ENCODE measurements at places on chromosomes 7 and 10.

GRCh38 chr7:135798095-135798494 lies 49.5 kb upstream of the FAM180A start:
- DNase-seq: no peak

GRCh38 chr10:76333326-76333725 lies 901.9 kb downstream of the LRMDA start:
- peak; percentile 78 for DNase-seq

DNA sequence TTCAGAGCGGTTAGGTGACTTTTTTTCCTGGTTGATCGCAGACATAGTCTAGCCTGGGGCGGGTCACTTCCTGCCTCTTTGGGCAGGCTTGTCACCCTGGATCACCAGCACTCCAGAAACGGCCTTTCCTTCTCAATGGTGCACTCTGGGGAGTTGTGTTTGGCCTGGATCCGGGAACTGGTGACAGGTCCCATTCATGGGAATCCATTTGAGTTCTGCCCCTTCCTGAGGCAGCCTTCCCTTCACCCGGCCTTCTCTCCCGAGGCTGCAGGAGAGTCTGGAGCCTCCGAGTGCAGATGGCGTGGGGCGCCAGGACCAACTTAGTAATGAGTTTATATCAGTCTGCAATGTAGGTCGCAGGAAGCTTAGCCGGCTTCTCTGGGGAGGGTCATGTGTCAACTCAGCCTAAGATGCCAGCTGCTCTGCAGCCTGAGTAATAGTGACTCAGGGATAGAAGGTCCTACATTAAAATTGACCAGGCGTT lies 54.2 kb downstream of the TACR2 start:
- DNase-seq: peak; percentile 45

GRCh38 chr10:130726996-130727725 lies 584.4 kb downstream of the TCERG1L start:
- DNase-seq: no peak

DNA sequence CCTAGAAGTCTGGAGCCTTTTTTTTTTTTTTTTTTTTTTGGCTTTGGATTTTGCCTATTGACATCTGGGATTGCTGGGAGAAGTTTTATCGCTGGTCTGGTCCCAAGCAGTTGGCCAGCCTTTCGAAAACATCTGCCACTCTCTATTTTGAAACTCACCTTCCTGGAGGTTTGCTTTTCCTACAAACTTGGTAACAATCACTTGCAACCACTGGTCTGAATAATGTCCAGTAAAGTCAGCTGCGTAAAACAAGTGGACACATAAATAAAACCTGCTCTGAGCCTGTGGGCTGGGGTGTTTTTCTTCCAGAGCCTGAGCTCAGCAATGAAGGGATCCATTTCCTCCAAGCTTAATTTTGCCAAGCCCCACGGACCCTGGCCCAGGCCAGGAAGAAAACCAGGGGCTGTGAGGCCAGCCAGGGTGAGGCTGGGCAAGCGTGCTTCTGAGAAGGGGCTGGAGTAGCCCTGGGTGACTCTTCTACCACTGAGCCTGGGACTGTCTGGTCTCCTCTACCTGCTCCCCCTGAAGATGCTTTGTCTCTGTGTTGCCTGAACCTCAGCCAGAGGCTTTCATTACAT lies 202.2 kb downstream of the GFRA1 start:
- no peak for DNase-seq

- peak; percentile 52 for DNase-seq
Observed at GRCh38 chr7:31443457-31443856, 70.4 kb upstream of the ITPRID1 start.

- DNase-seq: no peak
Observed at GRCh38 chr10:4343873-4344272, 482.1 kb upstream of the AKR1E2 start.

GRCh38 chr10:31940839-31941653 lies 12.4 kb upstream of the ARHGAP12 start:
- DNase-seq: peak; percentile 54

DNA sequence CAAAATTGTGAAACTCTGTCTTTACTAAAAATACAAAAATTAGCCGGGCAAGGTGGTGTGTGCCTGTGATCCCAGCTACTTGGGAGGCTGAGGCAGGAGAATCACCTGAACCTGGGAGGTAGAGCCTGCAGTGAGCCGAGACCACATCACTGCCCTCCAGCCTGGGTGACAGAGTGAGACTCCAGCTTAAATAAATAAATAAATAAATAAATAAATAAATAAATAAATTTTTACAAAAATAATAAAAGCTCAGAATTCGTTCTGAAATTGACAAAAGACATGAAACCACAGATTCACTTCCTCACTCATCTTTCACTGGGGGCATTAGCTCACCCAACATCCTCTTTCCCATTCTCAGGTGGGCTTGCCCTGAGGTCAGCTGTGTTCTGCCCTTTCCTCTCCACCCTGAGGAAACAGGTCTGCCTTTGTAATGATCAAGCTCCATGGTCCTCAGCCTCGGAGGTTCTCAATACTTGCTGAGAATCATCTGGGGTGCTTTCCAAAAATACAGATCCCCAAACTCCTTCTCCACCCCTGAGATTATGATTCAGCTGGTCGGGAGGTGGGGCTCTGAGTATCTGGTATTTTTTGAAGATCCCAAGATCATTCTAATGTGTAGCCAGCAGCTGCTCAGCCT lies 29.2 kb upstream of the APBB1IP start:
- DNase-seq: no peak

GRCh38 chr7:48971173-48971572 lies 46.8 kb downstream of the CDC14C start:
- no peak for DNase-seq

- peak; percentile 52 for DNase-seq
Observed at GRCh38 chr7:48035301-48035966, at the start of gene C7orf57. C7orf57 (plus strand) TSS chr7:48035543; CDS start chr7:48036309, 766 bp downstream.

- DNase-seq: no peak
Observed at GRCh38 chr10:98417973-98418664, 3.1 kb upstream of the PYROXD2 start.

- DNase-seq: no peak
Observed at GRCh38 chr10:118256825-118257570, 85.1 kb downstream of the FAM204A start.

DNA sequence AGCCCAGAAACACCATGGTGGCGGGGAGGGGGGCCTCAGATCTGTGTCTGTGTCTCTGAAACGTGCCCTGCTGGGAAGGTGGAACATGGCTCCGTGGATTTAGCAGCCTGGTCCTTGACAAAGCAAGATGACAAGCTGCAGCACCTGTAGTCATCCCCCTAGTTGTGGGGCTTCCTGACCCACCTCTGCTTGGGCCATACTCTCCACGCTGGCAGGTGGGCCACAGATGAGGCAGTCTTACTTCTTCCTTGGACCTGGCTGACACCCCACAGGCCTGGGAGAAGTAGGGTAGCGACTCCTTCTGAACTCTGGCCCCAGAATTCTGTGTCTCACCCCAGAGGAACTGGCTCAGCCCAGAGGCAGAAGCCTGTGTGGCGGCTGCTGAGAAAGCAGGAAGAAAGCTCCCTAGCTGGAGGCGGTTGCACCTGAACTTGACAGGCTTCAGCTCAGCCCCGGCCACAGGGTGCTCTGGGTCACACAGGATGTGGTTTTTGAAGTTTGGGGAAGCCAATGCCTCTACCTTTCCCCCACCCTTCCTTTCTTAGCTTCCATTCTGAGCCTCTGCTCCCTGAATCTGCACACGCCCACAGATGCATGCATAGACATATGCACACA lies 113.9 kb downstream of the ABLIM1 start:
- no peak for DNase-seq

- no peak for DNase-seq
Observed at GRCh38 chr10:101576211-101576863, 11.7 kb downstream of the POLL start.

GRCh38 chr7:12269100-12269895 lies 58.2 kb downstream of the TMEM106B start:
- DNase-seq: no peak

DNA sequence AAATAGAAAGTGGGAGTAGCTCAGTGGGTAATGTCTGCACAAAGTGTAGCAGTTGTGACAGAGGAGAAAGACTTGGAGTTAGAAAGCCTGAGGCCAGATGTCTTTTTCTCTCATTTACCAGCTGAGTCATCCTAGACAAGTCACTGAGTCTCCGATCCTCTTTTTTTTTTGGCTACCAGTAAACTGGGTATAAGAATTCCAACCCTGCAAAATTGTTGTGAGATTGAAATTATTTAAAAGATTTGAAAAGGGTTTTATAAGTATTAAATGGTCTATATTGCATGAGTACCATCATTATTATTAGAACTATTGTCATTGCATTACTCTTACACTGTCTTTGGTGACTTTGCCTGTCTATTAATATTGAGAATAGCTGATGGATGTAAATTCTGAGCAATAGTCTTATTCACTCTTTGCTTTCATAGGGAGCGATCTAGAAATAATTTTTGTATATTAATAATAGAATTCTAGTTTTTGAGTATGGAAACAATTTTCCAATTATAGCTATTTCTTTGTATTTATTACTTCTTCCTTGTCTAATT lies 74.0 kb downstream of the ARID5B start:
- DNase-seq: peak; percentile 64

- no peak for DNase-seq
Observed at GRCh38 chr10:112362833-112363232, 11.1 kb upstream of the ACSL5 start.

DNA sequence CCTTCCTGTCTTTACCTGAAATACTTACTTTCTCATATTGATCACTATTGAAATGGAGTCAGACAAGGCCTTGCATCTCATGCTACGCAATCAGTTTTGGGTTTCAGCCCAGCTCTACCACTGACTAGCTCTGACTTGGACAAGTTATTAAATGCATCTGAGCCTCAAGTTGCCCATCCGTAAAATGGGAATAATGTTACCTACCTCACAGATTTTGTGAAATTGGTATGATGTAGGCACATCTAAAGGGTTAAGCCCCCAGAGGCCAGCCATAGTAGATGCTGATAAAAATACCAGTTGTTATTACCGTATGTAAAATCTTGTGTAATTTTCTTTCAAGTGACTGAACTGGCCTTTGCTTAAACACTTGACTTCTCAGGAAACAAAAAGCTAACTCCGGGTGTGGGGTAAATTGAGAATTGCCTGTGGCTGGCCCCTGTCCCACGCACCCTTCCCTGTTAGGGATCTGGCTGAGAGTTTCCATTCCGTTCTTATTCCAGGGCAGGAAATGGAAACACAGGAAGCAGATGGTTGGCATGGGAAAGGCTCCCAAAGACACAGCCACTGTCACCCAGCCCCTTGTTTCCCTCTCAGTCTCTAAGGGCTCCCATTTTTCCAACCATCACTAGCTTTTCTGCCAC lies 7.5 kb downstream of the DUSP5 start:
- DNase-seq: no peak

- no peak for DNase-seq
Observed at GRCh38 chr10:70510453-70510852, 31.9 kb downstream of the PALD1 start.

- no peak for DNase-seq
Observed at GRCh38 chr10:52486840-52487611, 172.9 kb downstream of the DKK1 start.

DNA sequence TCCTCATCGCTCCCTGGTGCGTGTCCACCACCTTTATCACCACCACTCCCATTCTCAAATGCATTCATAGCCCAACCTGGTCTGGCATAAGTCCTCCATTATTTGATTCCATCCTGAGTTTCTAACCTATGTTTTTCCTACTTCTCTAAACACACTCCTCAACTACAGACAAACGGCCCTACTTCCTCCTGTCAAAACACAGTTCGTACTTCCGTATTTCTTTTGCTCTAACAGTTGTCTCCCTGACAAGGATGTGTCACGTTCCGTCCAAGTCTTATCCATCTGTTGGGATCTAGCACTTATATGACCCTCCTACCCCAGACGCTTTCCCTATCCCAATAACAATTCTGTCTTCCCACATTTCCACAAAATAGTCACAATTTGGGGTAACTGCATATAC lies 46.8 kb downstream of the DOCK4 start:
- DNase-seq: no peak

DNA sequence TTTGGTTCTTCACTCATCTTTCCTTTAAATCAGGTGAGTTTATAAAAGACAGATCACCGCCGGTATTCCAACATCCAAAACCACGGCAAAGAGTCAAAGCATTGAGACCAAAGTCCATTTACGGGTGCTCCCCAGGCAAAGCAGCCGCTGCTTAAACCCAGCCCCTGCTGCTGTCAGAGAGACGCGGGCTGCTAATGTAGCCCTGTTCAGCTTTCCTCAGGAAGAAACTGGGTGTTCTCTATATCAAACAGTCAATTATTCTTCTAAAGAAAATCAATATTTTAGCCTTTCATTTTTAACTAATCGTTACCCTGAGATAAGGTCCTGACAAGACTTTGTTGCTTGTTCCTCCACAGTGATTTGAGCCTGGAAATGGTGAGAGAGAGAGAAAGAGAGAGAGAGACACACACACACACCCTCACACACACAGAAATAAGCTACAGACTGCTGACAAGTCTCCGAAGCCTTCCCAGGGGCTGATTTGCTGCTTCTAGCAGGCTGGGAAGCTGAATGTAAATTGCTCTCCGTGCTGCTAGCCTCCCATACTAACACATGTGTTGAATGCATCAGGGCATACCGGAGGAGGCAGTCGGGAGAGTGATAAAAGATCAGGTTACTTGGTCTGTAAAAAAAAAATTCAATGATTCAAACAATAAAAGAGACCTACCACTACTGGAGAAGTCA lies 183.0 kb upstream of the ANK3 start:
- no peak for DNase-seq

GRCh38 chr7:10874666-10875065 lies 99.0 kb upstream of the PHF14 start:
- no peak for DNase-seq

GRCh38 chr7:83306502-83306901 lies 143.8 kb upstream of the PCLO start:
- DNase-seq: no peak

GRCh38 chr10:120825878-120826769 lies 25.0 kb upstream of the WDR11 start:
- DNase-seq: no peak

- DNase-seq: no peak
Observed at GRCh38 chr10:86290933-86291615, 75.5 kb downstream of the GRID1 start.

DNA sequence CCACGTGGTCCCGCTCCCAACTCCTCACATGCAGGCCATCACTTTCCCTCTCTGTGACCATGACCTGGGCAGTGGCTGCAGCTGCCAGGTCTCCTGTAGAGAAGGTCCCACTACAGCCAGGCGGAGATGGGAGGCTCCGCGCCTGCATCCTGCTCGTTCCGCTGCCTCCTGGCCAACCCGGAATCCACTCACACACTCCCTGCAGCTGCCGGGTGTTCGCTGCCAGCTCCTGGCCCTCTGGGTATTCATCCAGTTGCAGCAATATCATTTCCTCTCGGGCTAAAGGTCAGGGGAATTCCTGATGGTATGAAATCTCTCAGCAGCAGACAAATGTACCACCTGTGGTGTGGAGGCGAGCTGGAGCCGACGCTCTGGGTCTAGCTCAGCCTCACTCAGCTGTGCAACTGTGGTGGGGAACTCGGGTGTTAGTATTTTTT lies 65.7 kb downstream of the TLL2 start:
- DNase-seq: no peak

DNA sequence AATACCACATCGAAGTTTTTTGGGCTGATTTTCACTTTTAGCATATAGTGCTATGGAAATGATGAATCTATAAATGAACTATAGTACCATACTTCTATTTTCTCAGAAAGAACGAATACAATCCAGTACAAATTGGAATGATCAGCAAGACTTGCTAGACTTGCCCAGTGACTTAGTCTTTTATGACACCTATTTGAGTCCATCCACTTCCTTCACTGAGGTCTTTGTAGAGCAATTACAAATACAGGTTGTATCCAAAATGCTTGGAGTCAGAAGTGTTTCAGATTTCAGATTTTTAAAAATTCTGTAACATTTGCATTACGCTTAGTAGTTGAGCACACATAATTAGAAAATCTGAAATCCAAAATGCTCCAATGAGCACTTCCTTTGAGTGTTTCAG lies 104.3 kb downstream of the NRBF2 start:
- DNase-seq: no peak

- no peak for DNase-seq
Observed at GRCh38 chr7:2542916-2543871, 12.1 kb downstream of the BRAT1 start.
